ENCODE measurements at places on chromosomes 6 and 20.

DNA sequence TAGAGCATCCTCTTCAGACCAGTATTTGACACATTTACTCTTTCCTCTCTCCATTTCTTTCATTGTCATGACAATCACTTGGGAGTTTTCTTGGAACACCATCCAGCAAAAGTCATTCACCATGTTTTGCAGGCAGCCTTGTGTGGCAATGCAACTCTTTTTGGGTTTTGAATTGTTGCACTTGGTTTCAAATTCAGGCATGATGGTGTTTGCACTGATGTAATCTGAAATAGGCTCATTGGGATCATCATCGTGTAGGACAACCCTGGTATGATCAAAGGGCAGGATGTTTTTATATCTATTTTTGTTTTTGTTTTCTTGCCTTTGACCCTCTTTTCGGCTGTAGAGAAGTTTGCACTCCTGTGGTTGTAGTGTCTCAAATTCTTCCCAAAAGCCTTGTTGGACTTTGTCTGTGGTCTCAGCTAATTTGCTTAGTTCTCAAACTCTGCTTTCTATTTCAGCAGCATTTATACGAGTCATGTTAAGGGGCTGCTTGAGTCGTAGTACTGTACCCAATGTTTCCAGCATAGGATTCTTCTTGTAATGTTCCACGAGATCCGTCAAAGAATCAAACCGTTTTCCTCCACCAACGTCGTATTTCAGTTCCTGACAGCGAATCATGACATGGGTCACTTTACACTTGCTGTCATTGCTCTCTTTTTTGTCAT is 160.8 kb upstream of the TNFAIP3 start:
- no peak for DNase-seq

- no peak for DNase-seq
These were observed 837.8 kb downstream of the QKI start for GRCh38 chr6:164252291-164252690.

DNA sequence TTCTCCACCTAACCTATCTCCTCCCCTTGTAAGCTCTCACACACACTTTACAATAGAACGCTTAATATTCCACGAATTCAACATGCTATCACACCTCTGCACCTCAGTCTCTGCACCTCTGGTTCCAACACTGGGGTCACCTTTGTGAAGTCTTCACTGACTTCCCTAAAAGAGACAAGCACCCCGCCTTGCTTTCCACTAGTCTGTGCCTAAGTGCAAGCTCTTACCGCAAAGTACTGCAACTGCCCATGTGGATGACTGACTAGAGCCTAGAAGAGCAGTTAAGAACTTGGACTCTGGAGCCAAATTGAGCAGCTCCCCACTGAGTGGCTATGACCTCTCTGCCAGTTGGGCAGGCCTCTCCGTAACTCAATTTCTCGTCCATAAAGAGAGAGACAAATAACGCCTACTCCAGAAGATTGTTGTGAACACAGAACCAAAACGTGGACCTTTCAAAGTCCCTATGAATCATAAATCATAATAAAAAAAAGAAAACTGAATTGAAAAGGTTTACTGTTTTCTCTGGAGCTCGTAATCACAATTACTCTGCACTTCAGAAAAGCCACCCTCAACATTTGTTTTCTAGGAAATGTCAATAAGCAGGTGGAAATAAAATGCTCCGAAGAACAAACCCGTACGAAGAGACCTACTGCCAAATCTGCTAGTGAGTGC is 1.2 kb downstream of the IFNGR1 start:
- no peak for DNase-seq

- no peak for DNase-seq
These were observed 9.1 kb downstream of the MC3R start for GRCh38 chr20:56257604-56258003.

GRCh38 chr6:84549917-84550316 is 214.5 kb downstream of the TBX18 start:
- no peak for DNase-seq

DNA sequence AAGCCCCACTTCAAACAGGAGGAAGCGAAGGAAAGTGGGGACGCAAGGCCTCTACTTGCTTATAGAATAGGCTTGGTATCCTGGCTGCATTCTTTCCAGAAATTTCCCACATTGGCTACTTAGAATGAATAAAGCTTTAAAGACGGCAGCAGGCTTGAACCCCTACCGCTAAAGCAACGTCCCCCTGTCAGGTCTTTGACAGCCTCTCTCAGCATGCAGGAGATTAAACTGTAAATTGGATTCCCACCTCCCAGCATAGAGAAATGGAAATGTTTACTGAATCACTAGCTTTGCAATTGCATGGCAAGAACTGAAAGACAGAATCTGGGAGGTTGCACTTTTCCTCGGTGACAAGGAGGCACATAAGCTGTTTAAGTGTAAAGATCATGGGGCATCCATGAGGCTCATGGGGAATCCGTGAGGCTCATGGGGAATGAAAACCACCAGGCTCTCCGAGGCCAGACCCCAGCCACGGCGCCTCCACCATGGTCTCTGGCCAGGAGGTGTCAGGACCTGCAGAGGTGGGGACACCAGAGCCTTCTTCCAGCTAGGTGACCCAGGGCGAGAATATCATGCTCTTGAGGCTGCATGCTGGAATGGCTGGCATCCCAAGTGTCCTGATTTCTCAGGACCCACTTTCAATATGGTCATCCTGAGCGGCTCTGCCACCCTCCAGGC is 10.3 kb downstream of the LEMD2 start:
- no peak for DNase-seq

- peak; percentile 21 for DNase-seq
These were observed 130.6 kb upstream of the INSM1 start for GRCh38 chr20:20237093-20237959.

DNA sequence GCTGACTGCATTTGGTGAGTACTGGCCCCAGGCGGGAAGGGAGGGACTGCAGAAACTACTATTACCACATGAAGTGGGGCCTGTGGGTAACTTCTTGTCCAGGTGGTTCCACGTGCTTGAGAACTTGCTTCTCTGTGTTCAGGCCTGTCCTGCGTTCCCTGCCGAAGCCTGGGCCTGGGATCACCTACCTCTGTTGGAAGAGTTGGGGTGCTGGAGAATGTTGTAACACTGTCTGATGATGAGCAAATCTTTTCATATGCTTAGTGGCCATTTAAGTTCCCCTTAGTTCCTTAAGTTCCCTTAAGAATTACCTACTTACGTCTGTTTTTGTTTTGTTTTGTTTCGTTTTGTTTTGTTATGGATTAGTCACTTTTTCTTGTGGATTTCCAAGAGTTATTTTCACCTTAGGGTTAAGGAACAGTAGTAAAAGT is 154.4 kb downstream of the DTNBP1 start:
- no peak for DNase-seq

DNA sequence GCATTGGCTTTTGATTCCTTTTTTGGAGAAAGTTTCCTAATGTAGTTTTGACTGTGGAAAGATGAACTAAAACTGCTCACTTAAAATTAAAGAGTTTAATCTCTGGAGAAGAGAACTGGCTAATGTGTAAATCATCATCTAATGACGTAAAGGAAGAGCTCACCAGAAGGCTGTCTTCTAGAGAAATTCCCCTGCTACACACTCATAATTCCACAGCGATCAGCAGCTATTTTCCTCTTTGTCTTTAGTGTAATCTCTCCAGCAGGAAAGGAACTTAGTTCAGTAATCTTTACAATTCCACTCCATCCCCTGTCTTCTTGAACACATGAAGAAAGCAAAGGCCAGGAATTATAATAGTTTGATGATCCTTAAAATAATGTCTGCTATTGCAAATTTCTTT is 15.8 kb downstream of the SPTLC3 start:
- no peak for DNase-seq

DNA sequence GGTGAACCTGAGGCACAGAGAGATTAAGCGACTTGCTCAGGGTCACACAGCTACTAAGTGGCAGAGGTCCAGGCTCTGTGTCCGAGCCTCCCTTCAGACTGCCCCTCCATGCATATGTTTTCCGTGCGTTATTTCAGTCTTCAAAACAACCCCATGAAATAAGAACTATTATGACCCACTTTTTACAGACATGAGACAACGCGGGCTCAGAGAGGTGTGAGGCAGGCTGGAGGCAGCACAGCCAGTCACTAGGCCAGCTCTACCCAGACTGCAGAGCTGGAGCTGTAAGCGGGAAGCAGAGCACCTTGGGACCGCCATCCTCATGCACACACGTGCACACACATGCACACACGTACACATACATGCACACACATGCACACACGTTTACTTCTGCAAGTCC is 62.3 kb downstream of the PSMG4 start:
- DNase-seq, result no peak

DNA sequence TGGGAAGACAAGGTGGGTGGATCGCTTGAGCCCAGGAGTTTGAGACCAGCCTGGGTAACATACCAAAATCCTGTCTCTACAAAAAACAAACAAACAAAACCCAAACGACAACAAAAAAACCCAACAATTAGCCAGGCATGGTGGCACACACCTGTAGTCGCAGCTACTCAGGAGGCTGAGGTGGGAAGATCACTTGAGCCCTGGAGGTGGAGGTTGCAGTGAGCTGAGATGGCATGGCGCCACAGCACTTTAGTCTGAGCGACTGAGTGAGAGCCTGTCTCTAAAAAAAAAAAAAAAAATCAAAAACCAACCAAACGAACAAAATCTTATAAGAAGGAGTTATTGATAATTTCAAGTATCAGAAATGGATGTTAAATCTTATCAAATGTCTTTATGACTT is 114.9 kb downstream of the CDH26 start:
- DNase-seq, result no peak

DNA sequence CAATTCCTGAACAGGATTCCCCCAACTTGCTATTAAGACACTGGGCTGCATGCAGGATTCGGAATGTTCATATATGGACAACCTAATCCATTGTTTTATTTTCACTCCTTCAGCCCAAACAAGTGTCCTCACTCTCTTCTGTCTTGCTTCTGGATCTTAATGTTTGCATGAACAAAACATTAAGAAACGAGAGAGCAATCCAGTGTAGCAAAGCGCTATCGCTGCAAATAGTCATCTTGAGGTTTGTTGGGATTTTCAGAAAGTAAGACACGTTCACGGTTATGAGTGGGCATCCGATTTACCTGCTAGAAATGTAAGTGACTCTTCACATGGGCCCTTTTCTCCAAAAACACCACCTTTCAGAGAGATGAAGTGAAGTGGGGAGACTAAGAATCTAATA is 156.4 kb downstream of the MBOAT1 start:
- no peak for DNase-seq

- DNase-seq, result no peak
These were observed 173.9 kb downstream of the PRDM13 start for GRCh38 chr6:99780556-99780885.

- no peak for DNase-seq
These were observed 139.3 kb upstream of the COL21A1 start for GRCh38 chr6:56386717-56387116.

DNA sequence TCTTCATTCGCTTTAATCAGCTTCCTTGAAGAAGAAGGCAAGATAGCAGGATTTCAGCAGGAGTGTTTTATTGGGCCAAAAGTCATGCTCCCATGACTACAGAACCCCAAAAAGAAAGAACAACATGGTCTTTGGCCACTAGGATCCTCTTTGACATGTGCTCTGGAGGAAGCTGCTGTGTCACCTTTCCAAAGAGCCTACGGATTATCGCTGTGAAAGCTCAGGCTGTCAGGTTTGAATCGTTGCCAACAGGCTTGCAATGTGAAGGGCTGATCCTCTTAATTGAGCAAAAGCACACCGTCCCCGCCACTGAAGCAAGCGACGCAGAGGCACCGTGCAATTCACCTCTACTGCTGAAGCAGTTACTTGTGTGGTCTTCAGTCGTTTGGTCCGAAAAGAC is 29.0 kb downstream of the MYLIP start:
- DNase-seq, result no peak

DNA sequence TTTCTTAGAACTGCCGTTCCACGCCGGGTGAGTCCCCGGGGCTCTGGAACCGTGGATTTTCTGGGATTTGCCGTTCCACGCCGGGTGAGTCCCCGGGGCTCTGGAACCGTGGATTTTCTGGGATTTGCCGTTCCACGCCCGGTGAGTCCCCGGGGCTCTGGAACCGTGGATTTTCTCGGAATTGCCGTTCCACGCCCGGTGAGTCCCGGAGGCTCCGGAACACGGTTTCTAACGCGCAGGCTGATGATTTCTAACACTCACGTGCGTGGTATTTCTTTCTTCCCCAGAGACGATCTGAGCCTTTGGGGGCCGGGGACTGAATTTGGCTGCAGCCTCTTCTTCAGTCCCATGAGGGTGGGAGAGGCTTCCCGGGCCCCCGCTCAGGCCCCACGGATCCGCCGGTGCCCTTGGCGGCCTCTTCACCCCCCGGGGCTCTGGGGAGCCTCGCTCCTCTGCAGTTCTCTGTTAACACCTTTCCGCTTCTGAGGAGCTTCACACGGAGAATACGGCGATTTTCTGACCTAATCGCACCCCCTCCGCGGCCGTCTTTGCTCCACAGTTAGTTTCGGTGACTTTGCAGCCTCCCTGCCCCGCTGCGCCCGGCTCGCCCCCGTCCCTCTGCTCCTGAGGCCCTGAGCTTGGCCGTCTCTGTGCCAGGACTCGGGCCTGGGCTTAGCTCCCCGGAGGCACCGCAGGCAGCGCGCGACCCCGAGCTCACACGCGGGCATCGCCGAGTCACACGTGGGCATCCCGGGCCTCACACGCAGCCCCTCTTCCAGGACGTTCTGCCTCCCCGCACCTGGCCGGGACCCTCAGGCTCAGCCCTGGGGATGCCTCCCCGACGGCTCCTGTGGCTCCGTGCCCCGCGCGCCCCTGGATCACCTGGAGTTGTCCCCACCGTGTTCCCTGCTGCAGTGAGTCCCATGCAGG is 7.2 kb upstream of the KIF25 start:
- no peak for DNase-seq

- no peak for DNase-seq
These were observed 8.0 kb downstream of the PRDM13 start for GRCh38 chr6:99614430-99615186.

GRCh38 chr6:150251566-150252186 is 108.8 kb downstream of the PPP1R14C start:
- DNase-seq, result no peak

GRCh38 chr6:41406728-41407489 is 71.5 kb downstream of the NCR2 start:
- DNase-seq, result no peak

DNA sequence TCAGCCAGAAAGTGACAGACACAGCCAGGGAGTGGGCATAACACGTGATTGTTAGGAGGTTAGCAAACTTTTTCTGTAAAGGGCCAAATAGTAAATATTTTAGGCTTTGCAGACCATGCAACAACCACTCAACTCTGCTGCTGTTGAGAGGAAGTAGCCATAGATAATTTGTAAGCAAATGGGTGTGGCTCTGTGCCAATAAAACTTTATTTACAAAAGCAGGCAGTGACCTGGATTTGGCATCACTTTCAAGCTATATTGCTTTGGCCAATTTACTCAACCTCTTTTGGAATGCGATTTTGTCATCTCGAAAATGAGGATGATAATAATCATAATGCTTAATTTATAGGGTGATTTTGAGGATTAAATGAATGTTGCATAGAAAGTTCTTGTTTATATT is 152.6 kb downstream of the TSHZ2 start:
- DNase-seq, result no peak

GRCh38 chr6:101597693-101598092 is 204.2 kb downstream of the GRIK2 start:
- DNase-seq, result peak; percentile 61
